ENCODE measurements at places on chromosomes 11 and 22.
A peak's percentile ranks its signal among the peaks of the same experiment; 100 is the strongest.

GRCh38 chr11:10385696-10386095 is 69.4 kb upstream of the AMPD3 start:
- DNase-seq, result no peak

- no peak for DNase-seq
Observed at GRCh38 chr11:111450480-111451320, 61.5 kb downstream of the BTG4 start.

DNA sequence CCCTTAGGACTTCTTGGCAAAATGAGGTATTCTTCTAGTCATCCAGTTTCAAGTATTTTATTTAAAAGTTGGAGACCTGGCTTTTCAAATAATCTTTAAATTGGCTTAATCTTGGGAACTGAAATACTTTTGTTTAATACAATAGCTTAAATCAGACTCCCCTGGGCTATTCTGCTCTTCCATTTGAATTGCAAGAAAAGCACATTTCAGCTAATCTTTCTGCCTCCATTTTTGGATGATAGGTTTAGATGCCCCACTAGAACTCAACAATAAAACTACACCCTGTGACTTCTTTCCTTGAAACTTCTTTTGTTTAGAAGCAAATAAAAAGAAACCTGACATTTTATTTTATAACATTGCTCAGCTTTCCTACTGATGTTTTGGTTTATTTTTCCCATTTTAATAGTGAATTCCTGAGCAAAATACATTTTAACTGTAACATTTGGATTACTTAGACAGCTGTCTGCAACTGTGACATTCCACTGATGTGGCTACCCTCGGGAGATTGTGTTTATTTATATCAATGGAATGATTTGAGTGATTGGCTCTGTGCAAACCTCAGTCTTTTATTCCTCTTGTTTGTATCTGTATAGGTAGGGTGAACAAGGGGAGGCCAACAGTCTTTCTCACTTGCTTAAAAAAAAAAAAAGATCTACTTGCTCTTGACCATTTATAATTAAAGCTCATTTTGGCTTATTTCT is 1045.8 kb upstream of the CNTN5 start:
- no peak for DNase-seq

DNA sequence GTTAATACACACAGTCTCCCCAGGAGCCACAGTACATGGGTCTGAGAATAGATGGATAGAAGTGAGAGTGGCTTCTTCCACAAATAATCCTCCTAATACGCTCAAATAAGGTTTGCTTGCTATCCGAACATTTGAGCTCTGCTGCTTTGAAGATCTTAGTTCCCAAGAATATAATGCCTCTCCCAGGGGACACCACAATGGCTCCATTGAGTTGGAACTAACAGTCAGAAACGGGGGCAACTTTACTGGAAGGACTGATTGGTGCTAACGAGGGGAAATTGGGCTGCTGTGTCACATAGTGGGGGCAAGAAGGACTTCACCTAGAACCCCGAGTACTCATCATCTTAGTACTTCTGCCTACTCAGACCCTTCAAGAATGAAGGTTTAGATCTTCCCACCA is 66.2 kb downstream of the IGLL5 start:
- no peak for DNase-seq

- no peak for DNase-seq
Observed at GRCh38 chr11:115153135-115153534, 351.1 kb downstream of the CADM1 start.

DNA sequence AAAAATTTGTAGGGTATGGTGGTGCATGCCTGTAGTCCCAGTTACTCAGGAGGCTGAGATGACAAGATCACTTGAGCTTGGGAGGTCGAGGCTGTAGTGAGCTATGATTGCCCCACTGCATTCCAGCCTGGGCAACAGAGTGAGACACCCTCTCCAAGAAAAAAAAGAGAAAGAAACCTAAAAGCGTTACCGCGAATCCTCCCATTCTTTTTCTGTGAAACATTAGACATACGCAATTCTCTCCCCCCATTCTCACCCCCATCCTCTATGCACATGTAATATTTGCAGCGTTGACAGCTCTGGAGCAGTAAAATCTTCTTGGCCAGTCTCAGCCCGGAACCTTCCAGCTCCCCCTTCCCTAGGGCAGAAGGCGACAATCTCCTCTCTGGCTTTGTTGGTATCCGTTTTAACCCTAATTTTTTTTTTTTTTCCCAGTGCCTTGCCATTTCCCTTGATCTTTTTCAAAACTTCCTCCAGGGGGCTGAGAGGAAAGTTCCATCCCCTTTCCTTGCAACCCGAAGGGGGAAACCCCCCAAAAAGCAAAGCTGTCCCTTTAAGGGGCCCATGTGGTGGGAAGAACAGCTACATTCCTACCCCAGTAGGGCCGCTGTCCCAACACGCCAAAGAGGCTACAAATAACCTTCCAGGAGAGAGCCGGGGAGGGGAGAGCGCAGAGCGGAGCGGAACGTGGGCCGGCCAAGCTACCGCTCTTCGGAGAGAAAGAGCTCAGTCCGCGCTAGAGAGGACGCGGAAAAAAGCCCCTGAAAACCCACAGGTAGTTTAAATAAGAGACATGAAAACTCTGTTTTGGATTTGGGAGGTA is 1.9 kb downstream of the LRP4 start:
- DNase-seq, result peak; percentile 69

DNA sequence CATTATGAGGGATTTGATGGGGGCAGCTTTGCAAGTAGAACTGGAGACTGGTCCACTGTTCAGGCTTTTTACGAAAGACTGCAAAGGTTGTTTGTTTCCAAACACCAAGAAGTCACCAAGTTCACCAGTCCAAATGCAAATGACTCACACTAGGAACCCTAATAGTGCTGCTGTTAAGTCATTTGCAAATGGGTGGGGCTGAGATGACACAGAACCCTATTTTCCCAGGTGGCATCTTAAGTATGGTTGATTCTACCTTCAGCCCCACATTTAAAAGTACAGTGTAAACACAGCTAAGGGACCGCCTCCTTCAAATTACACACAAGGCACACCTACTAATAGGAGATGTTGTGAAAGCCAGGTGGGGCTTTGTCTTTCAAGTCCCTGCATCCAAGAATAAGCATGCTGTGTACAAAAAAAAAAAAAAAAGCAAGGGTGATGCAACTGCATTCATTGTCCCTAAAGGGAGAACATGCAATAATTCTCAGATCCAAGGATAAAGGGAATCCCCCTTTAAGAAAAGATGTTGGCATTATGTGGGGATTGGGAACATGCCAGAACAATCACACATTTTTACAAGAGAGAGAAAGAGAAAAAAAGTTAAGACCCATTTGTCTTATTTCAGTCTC is 27.3 kb downstream of the BDNF start:
- DNase-seq, result no peak

- DNase-seq, result no peak
Observed at GRCh38 chr11:19714387-19715363, 2.0 kb downstream of the NAV2 start.

GRCh38 chr11:133669371-133670053 is 137.2 kb upstream of the OPCML start:
- no peak for DNase-seq

DNA sequence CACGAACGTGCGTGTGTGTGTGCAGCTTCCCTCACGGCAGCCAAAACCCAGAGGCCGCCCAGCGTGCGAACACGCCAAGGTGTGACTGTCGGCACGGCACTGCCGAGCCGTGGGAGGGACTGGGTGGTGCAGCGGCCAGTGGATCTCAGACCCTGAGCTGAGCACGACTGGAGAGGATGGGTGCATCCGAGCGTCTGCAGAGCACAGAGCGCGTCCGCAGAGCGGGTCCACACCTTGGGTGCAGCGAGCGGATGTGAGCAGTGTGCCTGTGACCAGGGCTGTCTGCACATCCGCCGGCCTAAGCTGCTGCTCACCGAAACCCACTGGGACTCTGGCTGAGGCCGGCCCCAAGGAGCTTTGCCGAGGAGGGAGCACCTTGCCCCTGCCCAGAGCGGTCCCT is 22.7 kb downstream of the PTDSS2 start:
- no peak for DNase-seq

DNA sequence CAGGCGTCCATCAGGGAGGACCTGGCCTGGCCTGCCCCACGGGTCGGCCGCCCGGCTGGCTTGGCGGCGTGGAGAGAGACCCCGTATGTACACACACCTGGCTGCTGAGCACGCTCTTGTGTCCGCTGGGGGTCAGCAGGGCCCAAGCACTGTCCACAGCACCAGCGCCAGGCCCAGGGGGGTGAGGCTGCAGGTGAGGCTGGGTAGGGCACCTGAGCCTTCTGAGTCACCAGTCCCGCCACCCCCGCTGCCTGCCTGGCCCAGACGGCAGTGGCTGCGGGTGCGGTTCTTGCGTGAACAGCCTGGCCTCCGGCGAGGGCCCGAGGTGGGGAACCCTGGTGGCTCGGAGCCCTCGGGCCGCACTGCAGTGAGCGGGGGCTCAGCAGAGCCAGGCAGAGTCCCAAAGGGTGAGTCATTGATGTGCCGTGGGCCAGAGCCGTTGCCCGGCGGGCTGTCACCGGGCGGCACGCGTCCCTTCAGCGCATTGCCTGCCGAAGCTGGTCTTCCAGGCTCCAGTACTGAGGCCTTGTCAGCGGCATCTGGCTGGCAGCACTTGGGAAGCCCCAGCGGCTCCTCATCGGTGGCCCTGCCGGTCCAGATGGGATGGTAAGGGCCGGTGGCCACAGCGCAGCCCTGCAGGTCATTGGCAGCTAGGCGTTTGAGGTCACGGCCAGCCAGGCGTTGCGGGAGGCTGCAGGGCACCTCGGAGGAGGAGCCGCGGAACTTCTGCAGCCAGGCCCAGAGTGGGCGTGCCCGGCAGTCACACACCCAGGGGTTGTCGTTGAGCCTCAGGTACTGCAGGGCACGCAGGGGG is 26.3 kb downstream of the RTN4R start:
- no peak for DNase-seq

- DNase-seq, result no peak
Observed at GRCh38 chr11:75425422-75425821, 7.6 kb downstream of the KLHL35 start.

GRCh38 chr11:116473790-116474346 is 298.9 kb downstream of the BUD13 start:
- no peak for DNase-seq

DNA sequence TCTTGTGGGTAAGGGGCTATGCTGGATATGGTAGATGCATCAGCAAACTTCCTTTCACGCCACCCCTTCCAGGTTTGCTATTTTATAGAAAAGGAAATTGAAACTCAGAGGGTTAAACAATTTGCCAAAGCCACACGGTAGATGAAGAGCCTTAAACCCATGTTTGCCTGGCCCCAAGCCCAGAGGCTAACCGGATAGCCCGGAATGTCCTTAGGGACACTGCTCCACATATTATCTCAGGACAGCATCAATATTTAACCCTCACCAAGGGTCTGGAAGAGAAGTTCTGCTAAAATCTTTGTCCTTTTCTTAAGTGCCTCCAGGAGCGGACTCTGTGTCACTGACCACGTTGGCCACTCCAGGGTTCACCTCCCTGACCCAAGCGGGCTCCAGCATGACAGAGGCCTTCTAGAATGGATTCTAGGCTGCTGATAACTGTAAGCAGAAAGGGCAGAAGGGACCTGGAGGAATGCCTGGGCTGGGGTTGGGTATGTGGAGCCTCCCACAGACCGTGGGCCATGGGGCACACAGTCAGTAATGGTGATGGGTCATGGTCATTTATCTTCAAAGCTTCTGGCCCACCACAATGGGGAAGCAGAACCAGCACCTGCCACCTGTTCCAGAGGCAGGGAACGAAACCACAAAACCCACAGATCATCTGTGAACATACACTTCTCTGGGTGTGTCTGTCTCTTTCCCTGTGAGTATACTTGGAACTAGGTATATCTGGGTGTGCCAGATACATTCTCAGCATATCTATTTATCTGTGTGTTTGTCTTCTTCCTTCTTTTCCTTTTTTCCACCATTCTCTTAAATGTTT is 5.4 kb upstream of the TMEM86A start:
- DNase-seq, result no peak

DNA sequence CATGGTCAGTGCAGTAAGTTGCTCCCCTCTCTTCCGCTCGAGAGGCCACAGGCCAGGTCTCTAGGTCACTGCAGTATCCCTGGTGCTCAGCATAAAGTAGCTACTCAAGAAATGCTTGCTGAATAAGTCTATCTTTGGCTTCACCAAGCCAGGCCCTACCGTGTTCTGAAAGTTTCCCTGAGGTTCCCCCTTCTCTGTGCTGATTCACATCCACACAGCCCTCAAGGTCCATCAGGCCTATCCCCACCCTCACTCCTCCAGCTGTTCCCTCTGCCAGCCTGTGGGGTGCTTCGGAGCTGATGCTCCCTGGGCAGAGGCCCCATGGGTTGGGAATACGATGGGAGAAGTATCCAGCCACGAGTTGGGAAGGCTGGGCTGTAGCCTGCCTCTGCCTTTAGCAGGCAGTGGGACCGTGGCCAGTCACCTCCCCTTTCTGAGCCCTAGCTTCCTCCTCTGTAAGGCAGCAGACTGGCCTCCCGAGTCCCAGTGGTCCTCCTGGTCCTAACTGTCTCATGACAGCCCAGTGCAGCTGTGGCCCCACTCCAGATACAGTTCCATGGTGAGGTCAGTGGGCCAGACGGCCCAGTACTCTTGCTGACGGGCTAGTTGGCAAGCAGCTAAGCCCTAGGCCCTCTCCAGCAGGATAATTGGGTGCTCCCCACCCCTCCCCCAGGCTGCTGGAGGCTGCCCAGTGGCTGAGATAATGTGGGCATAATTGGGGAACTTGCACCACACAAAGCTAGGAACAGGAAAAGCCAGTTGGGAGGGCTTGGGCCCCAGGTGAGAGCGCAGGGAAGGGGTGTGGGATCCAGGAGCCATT is 48.2 kb downstream of the NECTIN1 start:
- no peak for DNase-seq

DNA sequence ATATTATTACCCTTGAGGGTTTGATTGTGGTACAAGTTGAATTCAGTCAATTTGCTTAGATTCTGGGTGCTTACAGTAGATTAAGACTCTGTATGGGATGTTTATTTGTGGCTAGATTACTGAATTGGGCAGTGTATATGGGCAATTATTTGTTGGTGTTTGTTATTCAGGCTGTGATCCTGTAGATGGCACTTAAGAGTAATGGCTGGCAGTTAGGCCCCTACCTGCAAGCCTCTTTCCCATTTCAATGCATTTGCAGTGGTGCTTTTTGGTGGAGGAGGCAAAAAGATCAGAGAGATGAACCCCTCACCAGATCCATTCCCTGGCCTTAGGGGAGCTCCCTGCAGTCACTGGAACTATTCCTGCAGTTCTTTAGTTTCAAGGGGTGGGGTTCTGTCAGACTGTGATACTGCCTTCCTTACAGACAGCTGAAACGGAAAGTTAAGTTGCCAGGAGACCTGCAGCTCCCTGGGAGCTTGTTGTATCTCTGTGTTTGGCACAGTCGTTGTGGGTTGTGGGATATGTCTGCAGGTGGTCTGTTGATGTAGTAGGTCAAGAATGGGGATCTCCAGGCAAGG is 199.5 kb downstream of the AASDHPPT start:
- DNase-seq, result peak; percentile 18

DNA sequence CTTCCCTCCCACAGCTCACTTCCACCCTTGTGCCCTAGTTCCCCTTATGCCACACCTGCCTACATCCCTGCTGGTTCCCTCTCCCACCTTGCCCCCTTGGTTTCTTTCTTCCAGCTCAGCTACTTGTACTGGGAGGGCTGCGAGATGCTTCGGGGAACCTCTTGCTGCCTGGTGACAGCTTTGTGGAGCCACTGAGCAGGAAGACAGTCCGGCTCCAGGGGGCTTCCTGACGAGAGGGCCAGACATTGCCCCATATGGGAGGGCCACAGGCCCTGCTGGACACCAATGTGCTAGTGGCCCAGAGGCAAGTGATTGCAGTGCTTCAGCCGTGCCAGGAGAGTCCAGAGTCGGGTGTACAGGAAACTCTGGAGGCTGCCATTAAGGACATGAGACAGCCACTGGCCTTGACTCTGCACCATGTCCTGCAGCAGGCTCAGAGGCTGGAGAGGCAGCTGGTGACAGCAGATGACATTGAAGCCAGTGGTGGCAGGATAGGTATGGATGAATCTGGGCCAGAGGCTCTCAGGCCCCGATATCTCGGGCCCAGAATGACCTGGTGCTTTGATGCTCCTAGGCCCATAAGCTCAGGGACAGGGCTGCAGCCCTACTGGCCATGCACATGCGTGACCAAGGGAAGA is 54.3 kb downstream of the BTG4 start:
- no peak for DNase-seq

Data from NT2/D1 (cell line).